IPS-NIHi11 (cell line): ENCODE measurements at places on chromosomes 4 and X.

- no peak for DNase-seq
Measured at GRCh38 chrX:78624962-78625909, 33.9 kb downstream of the RTL3 start.

- DNase-seq: no peak
Measured at GRCh38 chrX:15214588-15214987, 55.3 kb downstream of the ASB9 start.

GRCh38 chrX:65647801-65648200 lies 19.7 kb upstream of the MSN start:
- no peak for DNase-seq

GRCh38 chr4:42637867-42638266 lies 19.0 kb downstream of the ATP8A1 start:
- DNase-seq: no peak

GRCh38 chrX:14875624-14876023 lies 2.4 kb downstream of the MOSPD2 start:
- DNase-seq: no peak
